ENCODE measurements at places on chromosomes 2 and 18. TPM values are rescaled to one million over a fixed set of nuclear protein-coding genes. Genes with fewer than 3 reads are reported as not detected.

Gene ASXL3
- not detected for total RNA-seq

Gene PCARE
- not detected for total RNA-seq

Gene GAL3ST2
- total RNA-seq: 0.36 TPM

Gene UGT1A4
- total RNA-seq: not detected

Gene TUBA4B
- not detected for total RNA-seq

Gene SERPINB3
- total RNA-seq: not detected

Gene ZNF514
- 14.5 TPM for total RNA-seq

Gene REG3G
- not detected for total RNA-seq

Gene DUSP28
- 4.7 TPM for total RNA-seq

Gene ONECUT2
- total RNA-seq: under 0.01 TPM

Gene EFR3B
- total RNA-seq: 0.88 TPM

Gene OTX1
- not detected for total RNA-seq

Gene EFHD1
- 2.4 TPM for total RNA-seq

Gene FAM237A
- not detected for total RNA-seq

Gene ESPNL
- 9.8 TPM for total RNA-seq

Gene FSHR
- 0.29 TPM for total RNA-seq

Gene CRACDL
- total RNA-seq: not detected

Gene RGPD4
- total RNA-seq: not detected

Gene CYP26B1
- total RNA-seq: under 0.01 TPM

Gene NTSR2
- total RNA-seq: not detected

Gene CYRIA
- 1.8 TPM for total RNA-seq

Gene ASXL2
- total RNA-seq: 15.0 TPM

Gene NEU2
- total RNA-seq: not detected

Gene VIL1
- under 0.01 TPM for total RNA-seq

Gene ZNF892
- 6.5 TPM for total RNA-seq

Measured in osteoblast (primary cell).